ENCODE measurements at places on chromosomes 5 and 9.

GRCh38 chr5:16902846-16903245, 33.2 kb downstream of the MYO10 start:
- DNase-seq: no peak

DNA sequence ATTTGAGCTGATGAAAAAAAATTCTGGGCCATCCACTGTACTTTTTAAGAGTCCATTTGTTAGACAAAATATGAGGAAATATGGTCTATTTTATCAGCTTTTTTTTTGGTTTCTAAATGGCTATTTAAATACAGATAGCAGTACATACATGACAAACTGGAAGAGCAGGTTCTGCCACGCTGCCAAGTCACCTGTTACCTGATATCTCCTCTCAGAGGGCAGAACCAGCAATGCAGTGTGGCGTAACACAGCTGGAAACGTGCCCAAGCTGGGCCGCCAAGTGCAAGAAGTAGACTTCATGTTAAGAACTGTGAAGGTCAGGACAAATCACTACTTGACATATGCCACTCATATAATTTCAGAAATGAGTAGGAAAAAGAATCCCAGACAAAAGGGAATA, 8.1 kb downstream of the MCIDAS start:
- no peak for DNase-seq

DNA sequence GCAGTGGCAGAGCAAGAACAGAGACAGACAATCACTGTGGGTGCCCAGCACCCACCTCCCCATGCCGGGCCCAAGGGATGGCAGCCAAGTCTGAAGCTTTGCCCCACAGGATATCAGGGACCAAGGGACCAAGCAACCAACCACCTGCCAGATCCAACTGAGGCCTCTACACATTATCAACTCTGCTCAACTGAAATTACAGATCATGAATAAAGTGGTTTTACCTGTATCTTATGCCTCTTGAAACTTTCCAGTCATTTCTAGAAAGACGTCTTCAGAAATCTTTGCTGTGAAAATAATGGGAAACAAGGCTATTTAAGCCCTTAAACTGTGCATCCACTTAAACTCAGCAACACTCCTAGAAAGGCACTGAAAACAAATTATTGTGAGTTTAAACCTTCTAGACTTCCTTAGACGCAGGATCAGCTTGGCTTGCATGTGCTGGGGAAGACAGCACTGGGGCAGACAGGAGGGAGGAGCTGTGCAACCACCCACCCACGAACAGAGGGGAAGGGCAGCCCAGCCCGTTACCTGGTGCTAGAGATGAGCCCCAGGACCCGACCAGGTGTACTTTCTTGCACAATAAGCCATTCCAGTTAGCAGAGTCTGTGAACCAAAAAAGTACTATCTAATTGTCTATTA, 80.0 kb downstream of the SEMA4D start:
- DNase-seq: no peak

GRCh38 chr5:130715541-130715940, 449.5 kb downstream of the HINT1 start:
- DNase-seq: no peak

DNA sequence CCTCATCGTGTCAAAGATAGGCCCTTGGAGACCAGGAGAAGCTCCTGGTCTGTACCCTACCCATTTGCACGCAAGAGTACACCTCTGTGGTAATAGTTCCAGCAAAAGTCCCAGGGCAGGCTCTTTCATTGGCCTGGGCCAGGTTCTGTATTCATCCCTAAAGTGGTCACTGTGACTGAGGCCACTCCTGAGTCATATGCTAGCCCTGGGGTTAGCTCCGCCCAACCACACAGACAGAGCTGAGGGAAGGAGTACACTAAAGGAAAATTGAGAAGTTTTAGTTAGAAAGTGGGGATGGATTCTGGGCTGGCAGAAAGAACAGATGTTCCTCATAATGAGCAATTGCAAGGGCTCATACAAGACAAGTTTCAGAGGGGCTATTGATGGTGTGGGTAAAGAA, 206.7 kb downstream of the ARHGAP26 start:
- DNase-seq: no peak

GRCh38 chr5:142627383-142628217, 58.3 kb downstream of the FGF1 start:
- no peak for DNase-seq

DNA sequence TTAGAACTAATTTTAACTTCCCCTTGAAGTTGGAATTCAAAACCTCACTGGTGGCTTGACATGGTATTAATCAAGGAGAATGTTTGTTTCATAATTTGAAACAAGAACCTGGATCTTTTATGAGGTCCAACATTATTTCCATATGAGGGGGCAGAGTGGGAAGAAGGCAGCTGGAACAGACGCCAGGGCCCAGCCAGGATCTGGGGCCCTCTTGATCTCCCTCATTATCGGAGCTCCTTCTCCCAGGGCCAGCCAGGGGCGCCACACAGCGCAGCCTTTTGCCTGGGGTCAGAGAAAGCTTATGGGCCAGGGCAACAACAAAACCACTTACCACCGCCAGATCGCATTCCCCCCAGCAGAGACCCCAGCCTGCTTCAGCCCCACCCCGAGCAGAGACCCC, 27.1 kb upstream of the NKD2 start:
- no peak for DNase-seq

GRCh38 chr9:34059281-34059680, 10.6 kb upstream of the UBAP2 start:
- no peak for DNase-seq

- DNase-seq: no peak
Measured at GRCh38 chr5:6758236-6758635, 45.0 kb downstream of the TENT4A start.

DNA sequence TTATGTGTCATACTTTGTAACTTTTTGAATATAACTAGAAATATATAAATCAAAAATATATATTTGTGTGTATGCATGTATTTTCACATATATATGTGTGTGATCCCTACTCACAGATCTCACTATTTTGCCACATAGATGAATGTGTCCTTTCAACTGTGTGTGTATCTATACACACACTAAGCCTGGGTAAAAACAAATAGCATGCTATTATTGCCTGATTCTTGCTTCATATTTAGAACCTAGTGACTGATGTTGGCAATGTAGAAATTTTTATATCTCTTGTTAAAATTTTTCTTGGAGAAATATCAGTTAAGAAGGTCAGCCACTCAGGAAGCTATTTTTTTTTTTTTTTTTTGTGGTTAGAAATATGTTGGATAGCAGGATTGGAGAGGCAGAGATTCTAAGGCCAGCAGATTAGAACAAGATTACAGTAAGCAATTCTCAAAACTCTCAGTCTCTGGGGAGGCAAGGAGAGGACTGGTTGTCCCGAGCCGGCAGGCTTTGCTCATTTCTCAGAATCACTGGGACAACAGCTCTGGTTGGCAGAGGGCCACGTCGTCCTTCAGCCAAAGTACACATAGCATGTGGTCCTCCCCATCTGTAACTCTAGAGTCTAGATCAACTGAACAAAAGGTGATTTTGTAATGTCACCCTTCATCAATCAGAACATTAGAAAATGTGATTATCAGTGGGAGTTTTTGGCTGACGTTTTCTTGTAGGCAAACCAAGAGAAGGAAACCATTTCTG, 19.7 kb downstream of the C6 start:
- DNase-seq: no peak

Measured in stimulated activated CD4-positive, alpha-beta T cell treated with anti-CD3 and anti-CD28 coated beads, Interleukin-12 subunit alpha, Interleukin-12 subunit beta, amount 100 ng/mL, for 24 hours (primary cell).